Activated CD8-positive, alpha-beta T cell treated with anti-CD3 and anti-CD28 coated beads, Interleukin-2, amount 10 ng/mL, durations not matched to agents 7 days and 5 days (primary cell): ENCODE measurements at places on chromosomes 13 and 19.

- DNase-seq = peak; percentile 22
These were observed 62.3 kb downstream of the CHST8 start for GRCh38 chr19:33683881-33684537.

DNA sequence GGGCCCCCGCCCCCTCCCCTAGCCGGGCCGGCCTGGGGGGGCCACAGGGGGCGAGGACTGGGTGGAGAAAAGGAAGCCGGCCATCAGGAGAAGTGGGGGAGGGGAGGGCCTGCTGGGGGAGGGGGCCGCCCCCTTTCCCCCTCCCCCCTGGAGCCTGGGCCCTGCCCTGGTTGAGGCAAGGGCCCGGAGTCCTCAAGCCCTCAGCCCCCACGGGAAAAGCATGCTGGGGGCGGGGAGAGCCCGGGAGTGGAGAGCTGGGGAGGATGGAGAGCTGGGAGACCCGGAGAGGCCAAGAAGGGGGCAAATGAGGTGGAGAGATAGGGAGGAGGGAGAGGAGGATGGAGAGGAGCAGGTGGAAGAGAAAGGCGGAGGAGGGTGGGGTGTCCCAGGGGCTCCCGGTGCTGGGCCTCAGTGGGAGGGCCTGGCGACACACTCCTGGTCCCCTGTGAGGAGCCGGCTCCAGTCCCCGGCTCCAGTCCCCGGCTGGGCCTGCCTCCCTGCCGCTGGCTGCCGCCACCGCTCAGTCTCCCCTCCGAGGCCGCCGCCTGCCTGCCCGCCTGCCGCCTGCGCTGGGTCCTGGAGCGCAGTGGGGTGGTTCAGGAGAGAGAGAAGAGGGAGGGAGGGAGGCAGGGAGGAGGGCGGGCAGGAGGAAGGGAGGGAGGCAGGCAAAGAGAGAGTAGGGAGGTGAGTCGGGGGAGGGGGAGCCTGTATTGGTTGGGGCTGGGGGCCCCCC lies at the start of gene GRIK5:
Gene GRIK5 (minus strand): TSS at position 588 of the 733 bp plus-strand sequence. CDS start 4,436 bp downstream, outside the sequence.
- no peak for DNase-seq

GRCh38 chr19:14183741-14184350 lies 22.1 kb downstream of the ADGRL1 start:
- no peak for DNase-seq

- DNase-seq = no peak
These were observed 19.8 kb downstream of the PROZ start for GRCh38 chr13:113178070-113178895.

DNA sequence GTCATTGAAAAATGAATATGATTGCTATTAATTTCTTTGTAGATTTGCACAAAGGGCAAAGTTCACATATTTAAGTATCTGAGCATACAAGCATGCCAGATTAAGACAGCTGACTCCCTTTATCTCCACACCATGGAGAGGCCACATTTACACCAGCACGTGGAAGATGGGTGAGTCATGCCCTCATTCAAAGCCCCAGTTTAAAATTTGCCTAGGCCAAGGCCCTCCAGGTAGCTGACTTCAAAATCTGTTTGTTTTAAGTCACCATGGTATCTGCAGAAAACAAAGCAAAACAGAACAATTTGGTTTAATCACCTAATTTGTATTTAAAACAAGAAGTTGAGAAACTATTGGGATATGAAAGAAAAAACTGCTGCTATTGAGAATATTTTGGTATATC lies 109.2 kb downstream of the ESD start:
- DNase-seq = peak; percentile 35

DNA sequence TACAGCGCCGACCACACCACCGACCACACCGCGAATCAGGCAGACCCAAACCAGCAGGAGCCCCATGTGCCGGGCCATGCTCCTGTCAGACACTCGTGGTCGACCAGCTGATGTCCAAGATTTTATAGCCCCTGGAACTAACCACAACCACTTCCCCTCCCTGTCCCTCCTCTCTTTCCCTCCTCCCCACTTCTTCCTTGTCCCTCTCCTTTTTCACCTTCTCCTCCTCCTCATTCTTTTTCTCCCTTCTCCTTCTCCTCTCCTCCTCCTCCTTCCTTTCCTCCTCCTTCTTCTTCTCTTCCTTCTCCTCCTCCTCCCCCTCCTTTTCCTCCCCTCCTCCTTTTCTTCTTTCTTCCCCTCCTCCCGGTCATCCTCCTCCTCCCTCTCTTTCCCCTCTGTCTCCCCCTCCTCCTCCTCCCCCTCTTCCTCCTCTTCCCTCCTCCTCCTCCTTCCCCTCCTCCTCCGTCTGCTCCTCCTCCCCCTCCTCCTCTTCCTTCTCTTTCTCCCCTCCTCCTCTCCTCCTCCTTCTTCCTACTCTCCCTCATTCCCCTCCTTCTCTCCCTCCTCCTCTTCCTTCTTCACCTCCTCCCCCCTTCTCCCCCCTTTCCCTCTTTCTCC lies 670 bp downstream of the BSPH1 start:
- DNase-seq = no peak

- DNase-seq = no peak
These were observed 827.7 kb upstream of the PCDH9 start for GRCh38 chr13:68057836-68058235.

- peak; percentile 90 for DNase-seq
These were observed 3.9 kb downstream of the ANKRD24 start for GRCh38 chr19:4186087-4186993.

GRCh38 chr13:38970380-38971051 lies 20.1 kb downstream of the STOML3 start:
- no peak for DNase-seq

- no peak for DNase-seq
These were observed 69.8 kb downstream of the LRCH1 start for GRCh38 chr13:46622630-46623256.

GRCh38 chr13:25732111-25732865 lies 319.5 kb downstream of the SHISA2 start:
- DNase-seq = no peak

GRCh38 chr13:45113233-45114224 lies 6.8 kb upstream of the GTF2F2 start:
- DNase-seq = no peak

DNA sequence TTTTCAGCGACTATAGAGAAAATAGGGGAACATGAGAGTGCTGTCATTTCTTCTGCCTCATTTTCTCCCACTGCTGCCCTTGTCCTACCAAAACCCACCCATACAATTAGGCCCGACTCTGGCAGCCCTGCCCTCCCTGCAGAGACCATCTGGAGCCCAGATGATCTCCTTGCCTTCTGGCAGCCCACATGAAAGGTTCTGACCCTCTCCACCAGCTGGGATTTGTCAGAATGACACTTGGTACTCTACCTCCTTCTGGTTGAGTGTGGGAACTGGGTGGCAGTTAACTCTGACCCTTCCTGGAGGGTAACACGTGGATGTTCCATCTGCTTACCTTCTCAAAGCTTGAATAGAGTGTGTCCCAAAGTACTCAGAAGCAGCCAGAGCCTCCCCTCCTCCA lies 21.0 kb upstream of the SIAH3 start:
- no peak for DNase-seq

GRCh38 chr13:101916108-101916774 lies 463.8 kb downstream of the ITGBL1 start:
- DNase-seq = no peak

DNA sequence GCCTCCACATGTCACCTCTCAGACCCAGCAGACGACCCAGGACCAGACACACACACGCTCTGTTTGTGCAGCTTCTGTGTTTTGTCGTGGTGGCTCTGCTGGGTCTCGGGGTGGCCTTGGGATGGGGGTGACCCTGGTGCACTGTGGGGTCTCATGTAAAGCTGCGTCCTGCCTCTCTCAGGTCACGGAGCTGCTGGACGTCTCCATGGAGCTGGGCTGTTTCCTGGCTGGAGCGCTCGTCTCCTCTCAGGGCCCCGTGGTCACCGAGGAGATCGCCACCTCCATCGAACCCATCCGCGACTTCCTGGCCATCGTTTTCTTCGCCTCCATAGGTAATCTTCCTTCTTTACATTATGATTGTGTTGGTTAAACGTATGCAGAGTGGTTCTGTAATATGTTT lies 45.4 kb upstream of the TFDP1 start:
- DNase-seq = no peak

DNA sequence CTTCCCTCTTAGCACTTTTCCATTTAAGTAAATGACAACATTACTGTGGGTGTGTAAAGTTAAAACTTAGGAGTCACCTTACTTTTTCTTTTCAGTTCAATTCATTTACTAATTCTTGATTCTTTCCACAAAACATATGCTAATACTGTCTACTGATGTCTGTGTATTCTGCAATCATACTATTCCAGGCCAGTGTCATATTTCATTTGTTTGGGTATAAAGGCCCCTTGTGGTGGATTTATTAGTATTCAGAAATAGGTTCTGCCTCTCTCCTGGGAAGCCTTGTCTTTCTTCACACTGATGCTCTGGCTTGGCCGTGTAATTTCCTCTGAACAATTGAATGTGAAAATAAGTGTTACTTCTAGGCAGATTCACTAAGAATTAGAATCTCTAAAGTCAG lies 621.9 kb upstream of the SPRY2 start:
- DNase-seq = no peak

DNA sequence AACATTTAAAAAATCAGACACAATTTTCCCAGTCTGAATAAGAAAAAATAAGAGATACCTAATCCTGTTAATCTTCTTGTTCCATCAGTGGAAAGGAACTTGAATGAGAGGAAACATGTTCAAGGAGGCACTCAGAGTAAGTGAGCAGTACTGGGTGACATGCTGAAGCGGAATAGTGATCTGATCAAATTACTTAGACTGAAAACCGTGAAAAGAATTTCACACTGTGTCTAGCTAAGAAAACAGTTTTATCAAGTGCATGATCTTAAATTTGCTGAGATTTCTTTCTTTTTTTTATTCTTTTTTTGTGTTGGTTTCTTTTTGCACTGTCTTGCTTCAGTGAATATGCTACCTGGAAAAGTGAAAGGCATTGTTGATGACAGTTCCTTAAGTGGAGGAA lies 249.5 kb upstream of the SLC10A2 start:
- DNase-seq = no peak

DNA sequence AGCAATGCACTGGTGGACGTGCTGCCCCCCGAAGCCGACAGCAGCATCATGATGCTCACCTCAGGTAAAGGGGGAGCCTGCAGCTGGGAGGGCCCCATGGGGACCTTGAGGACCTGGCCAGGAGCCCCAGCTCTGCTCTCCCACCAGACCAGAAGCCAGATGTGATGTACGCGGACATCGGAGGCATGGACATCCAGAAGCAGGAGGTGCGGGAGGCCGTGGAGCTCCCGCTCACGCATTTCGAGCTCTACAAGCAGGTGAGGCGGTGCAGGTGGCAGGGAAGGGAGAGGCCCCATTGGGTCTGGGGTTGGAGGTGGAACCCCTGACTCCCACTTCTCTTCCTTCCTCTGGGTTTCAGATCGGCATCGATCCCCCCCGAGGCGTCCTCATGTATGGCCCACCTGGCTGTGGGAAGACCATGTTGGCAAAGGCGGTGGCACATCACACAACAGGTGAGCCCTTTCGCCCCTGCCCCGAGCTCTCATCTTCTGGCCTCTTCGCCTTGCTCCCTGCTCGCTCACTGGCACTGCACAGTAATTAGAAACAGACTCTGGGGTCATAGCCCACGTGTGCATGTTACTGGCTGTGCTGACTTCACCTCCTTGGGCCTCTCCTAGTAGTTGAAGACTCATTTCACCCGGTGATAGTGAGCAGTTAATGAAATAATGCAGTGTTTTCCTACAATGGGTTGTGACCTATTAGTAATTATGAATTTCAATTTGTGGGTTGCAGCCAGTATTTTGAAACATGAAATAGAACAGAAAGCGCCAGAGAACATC lies 3.6 kb downstream of the PSMC4 start:
- no peak for DNase-seq

GRCh38 chr13:45333977-45334922 lies 6.7 kb downstream of the TPT1 start:
- DNase-seq = peak; percentile 71

- no peak for DNase-seq
These were observed 93.8 kb upstream of the C1QTNF9B start for GRCh38 chr13:23991119-23991518.

GRCh38 chr13:111503905-111504695 lies 183.7 kb downstream of the TEX29 start:
- no peak for DNase-seq

- no peak for DNase-seq
These were observed 587 bp upstream of the ZNF383 start for GRCh38 chr19:37217480-37217774.

DNA sequence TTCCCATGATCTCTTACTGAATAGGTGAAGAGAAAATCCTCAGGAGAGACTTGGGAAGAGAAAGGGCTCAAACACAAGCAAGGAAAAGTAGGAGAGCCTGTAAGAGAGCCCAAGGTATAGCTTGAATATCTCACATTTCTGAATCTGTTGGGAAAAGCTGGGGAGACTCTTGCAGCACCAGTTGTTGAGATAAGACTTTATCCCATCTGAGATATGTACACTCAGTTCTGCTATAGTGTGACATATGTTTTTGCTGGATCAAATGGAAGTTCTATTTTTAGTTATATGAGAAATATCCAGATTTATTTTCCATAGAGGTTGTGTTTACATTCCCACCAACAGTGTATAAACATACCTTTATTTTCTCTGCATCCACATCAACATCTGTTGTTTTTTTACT lies 246.1 kb downstream of the NDFIP2 start:
- DNase-seq = no peak

GRCh38 chr19:15332311-15332996 lies at the start of gene BRD4:
Gene BRD4, minus strand, starts transcription at chr19:15332539. Its CDS starts 59,440 bp downstream, at chr19:15273099.
- peak; percentile 77 for DNase-seq

- DNase-seq = no peak
These were observed 62.3 kb downstream of the SGCG start for GRCh38 chr13:23243066-23243465.

DNA sequence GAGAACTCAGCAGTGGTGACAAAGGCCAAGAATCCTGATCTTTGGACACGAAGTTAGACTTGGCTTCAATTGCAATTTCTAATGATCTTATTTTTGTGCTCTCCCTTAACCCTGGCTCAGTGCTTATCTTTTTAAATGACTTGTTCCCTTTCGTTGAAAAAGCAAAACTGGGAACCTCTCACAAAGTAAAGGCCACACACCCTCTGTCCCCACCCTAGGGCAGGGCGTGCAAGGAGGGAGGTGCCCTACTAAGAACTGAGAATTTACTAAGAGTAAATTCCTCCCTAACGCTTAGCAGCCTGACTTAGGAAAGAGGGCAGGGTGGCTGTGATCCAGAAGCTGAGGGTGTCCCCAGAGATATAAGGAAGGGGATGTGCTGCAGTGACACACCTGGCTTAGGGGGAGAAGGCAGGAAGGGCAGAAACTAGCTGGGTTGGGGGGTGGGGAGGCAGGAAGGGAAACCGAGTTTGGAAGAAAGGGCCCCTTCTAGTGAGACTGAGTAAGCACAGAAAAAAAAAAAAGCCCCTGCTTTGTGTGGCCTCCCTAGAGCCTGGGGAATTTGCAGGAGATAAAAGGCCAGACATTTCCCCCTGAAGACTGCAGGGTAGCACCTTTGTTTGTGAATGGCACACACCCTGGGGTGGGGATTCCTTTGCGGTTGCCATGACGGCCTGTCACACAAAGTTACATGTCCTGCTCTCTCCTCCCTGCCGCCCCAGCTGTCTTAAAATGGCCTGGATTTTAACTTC lies 435.1 kb downstream of the EFNB2 start:
- DNase-seq = no peak

DNA sequence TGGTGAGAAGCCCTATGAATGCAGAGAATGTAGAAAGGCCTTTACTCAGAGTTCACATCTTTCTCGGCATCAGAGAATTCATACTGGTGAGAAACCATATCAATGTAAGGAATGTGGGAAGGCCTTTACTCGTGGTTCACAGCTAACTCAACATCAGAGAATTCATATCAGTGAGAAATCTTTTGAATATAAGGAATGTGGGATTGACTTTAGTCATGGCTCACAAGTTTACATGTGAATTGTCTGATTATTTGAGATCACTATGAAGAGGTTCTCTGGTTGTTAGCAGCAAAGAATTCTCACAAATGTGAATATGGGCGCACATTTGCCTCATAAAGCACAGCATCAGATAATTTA lies 43.7 kb downstream of the ZNF585A start:
- no peak for DNase-seq

GRCh38 chr13:52428295-52428694 lies 22.1 kb downstream of the VPS36 start:
- no peak for DNase-seq
